NCI-H1436 (cell line): ENCODE measurements at places on chromosomes 13 and 19.

- DNase-seq: no peak
Measured at GRCh38 chr13:41546372-41547190, 89.2 kb downstream of the RGCC start.

GRCh38 chr13:44024167-44024845, 144.6 kb downstream of the LACC1 start:
- no peak for DNase-seq

- no peak for DNase-seq
Measured at GRCh38 chr13:74920361-74920760, 561.6 kb downstream of the TBC1D4 start.

DNA sequence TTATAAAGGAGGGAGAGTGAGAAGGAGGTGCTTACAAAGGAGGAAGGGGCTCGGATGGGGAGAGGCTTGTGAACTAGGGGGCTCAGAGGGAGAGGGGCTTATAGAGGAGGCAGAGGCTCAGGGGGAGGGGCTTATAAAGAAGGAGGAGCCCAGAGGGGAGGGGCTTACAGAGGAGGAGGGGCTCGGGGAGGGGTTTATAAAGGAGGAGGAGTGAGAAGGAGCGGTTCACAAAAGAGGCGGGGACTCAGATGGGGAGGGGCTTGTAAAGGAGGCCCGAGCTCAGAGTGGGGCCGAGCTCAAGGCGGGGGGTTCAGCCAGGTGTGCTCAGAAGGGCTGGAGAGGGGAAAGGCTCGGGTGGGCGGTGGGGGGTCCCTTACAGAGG, 500 bp downstream of the SMIM24 start:
- no peak for DNase-seq

DNA sequence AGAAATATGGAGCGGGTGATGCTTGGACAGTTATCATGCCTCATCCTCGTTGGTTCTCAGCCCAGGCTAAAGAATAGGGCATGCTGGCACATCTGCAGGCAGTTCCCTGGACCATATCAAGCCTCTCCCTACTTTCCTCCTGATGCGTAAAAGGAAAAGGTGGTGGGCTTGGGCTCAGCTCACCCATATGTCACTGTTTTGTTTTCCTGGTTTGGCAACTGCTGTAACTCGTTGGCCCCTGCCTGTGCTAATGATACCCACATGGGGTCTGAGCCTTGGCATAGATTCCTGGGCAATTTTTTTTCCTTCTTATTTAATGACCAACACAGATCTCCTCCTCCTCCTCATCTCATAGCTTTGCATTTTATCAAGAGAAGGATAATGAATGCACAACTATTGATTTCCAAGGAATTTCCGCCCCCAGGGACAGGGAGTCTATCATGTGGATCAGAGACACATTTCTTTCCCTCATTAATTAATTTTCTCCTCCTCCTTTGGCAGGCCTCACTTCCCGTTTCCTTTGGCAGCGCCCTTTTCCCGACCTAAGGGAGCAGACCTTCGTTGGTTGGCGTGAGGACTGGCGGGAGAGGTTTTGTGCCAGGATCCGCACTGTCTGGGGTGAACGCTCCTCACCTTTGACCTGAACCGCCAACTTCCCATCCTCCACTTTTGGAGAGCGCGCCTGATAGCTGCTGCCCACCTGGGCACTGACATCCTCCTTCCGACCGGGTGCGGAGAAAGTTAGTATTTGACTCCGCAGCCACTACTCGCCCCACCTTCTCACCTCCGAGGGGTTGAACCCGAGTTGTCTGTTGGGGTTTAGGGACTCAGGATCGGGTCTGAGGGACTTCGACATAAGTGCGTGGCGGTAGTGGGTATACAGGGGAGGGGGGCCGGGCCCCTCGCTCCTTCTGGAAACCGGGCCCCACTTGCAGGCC, 3.4 kb upstream of the POU4F1 start:
- DNase-seq: no peak

- DNase-seq: no peak
Measured at GRCh38 chr19:45554481-45554880, 30.1 kb downstream of the OPA3 start.

- DNase-seq: no peak
Measured at GRCh38 chr13:66528180-66528579, 702.0 kb downstream of the PCDH9 start.

GRCh38 chr19:18000915-18001776, 6.8 kb upstream of the ARRDC2 start:
- DNase-seq: peak; percentile 56

GRCh38 chr13:41387576-41387975, 69.8 kb upstream of the RGCC start:
- no peak for DNase-seq

DNA sequence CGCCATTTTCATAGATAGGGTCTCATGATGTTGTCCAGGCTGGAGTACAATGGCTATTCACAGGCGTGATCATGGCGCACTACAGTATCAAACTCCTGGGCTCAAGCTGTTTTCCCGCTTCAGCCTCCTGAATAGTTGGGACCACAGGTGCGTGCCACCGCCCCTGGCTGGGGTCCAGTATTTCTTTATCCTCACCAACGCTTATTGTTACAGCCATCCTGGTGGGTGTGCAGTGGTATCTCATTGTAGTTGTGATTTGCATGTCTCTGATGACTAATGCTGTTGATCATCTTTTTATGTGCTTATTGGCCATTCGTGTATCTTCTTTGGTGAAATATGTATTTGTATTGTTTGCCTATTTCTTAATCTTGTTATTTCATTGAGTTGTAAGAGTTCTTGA, 49.0 kb downstream of the SIPA1L3 start:
- no peak for DNase-seq

GRCh38 chr19:33486936-33487811, 34.4 kb downstream of the PEPD start:
- no peak for DNase-seq

- no peak for DNase-seq
Measured at GRCh38 chr19:11887611-11888531, at the start of gene ZNF69. Gene ZNF69, plus strand, starts transcription at chr19:11887782. Its CDS starts 142 bp downstream, at chr19:11887924.

DNA sequence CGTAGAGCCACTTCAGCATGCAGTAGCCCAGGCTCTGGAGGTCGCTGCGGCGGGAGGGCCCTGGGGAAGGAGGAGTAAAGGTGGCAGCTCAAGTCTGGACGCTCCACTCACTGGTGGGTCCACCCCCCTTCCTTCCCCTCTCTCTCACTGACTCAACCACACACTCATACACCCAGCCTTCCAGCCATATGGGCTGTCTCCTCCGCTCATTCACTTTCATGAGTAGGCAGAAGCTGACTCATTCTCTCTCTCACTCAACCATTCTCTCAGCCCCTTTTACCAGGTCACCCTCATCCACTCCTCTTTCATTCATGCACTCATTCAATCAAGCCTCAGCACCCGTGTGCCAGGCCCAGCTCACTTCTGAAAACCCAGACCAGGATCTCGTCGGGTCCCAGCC, 27.5 kb upstream of the SIGLEC11 start:
- DNase-seq: no peak

GRCh38 chr19:51030631-51031030, 4.2 kb downstream of the KLK12 start:
- no peak for DNase-seq

- no peak for DNase-seq
Measured at GRCh38 chr19:51027126-51027806, 850 bp upstream of the KLK11 start.

DNA sequence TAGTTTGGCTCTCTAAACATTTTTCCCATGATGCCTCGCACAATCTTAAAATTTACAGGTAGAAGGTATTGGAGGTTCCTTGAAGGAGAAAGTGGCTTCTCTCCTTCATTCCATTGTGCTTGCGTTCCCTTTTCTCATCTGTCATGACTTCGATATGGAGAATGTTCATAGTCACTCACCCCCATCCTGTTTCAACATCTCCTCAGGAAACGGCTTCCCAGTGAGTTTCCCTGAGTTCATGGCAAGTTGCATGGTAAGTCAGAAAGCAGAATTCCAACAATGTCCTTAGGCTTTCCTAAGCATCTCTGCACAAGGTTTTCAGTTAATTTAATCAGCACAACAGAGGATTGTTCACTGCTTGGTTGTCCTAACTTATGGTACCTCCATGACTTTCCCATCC, 581.8 kb upstream of the SLITRK5 start:
- no peak for DNase-seq

DNA sequence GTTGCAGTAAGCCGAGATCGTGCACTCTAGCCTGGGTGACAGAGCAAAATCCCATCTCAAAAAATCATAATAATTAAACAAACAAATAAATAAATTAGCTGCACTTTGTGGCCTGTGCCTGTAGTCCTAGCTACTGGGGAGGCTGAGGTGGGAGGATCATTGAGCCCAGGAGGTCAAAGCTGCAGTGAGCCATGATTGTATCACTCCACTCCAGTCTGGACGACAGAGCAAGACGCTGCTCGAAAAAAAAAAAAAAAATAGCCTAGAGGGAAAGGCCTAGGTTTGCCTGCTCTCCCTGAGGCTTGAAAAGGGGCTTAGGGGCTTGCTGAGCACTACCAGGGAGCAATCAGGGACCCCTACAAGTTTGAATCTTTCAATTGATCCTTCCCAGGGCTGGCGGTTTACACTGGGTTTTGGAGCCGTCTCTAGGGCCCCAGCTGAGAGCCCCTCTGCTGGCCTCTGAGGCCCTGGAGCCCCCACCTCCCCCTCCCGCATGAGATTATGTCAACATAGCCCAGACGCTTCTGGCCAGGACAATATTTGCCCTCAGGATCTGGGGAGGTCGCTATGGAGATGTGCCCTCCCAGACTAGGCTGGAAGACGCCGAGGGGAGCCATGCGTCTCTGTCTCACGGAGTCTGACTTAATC, 10.4 kb upstream of the GIPR start:
- no peak for DNase-seq

GRCh38 chr13:26255115-26255514, 1.2 kb downstream of the CDK8 start:
- DNase-seq: no peak

GRCh38 chr19:10037809-10038208, 24.5 kb downstream of the RDH8 start:
- DNase-seq: no peak

- no peak for DNase-seq
Measured at GRCh38 chr19:52664461-52664860, 26.3 kb upstream of the ZNF83 start.

- no peak for DNase-seq
Measured at GRCh38 chr19:5048727-5049553, 80.0 kb downstream of the KDM4B start.

GRCh38 chr19:38949580-38950367, 19.0 kb downstream of the MRPS12 start:
- no peak for DNase-seq

- DNase-seq: no peak
Measured at GRCh38 chr13:97986835-97987234, 33.4 kb downstream of the IPO5 start.

DNA sequence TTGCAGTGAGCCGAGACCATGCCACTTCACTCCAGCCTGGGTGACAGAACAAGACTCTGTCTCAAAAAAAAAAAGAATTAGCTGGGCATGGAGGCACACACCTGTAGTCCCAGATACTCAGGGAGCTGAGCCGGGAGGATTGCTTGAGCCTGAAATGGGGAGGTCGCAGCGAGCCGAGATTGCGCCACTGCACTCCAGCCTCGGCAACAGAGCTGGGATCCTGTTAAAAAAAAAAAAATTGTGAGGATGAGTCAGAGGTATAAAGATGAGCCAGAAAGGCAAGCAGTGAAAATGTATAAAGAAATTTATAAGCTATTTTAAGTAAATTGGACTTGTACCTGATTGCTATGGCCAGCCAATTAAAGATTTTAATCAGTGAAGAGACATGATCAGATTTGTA, 21.1 kb downstream of the KBTBD6 start:
- DNase-seq: no peak

DNA sequence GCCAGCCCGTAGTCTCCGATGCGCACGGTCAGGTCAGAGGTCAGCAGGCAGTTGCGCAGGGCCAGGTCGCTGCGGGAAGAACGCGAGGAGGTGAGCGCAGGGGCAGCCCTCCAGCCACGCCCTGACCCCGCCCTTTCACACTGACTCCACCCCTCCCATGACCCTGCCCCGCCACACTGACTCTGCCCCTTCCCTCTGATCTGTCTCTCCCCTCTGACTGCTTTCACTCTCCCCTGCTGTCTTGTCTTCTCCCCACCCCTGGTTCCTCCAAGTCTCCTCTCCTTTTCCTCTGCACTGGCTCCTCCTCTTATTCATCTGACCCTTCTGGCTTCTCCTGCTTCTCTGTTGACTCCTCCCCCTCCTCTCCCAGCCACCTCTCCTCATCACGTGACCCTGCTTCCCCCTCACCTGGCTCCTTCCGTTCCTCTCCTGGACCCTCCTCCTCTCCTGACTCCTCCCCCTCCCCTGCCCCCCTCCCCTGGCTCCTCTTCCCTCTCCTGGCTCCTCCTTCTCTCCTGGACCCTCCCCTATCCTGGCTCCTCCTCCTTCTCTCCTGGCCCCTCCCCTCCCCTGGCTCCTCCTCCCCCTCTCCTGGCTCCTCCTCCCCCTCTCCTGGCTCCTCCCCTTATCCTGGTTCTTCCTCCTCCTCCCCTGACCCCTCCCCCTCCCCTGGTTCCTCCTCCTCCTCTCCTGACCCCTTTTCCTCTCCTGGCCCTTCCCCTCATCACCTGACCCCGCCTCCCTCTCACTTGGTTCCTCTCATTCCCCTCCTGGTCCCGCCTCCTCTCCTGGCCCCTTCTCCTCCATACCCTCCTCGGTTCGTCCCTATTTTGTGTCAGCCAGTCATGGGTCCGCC, 9.9 kb downstream of the LMTK3 start:
- peak; percentile 100 for DNase-seq

- DNase-seq: no peak
Measured at GRCh38 chr13:94829837-94830365, 117.6 kb upstream of the SOX21 start.

GRCh38 chr13:94056362-94056990, 423.0 kb downstream of the DCT start:
- DNase-seq: no peak

DNA sequence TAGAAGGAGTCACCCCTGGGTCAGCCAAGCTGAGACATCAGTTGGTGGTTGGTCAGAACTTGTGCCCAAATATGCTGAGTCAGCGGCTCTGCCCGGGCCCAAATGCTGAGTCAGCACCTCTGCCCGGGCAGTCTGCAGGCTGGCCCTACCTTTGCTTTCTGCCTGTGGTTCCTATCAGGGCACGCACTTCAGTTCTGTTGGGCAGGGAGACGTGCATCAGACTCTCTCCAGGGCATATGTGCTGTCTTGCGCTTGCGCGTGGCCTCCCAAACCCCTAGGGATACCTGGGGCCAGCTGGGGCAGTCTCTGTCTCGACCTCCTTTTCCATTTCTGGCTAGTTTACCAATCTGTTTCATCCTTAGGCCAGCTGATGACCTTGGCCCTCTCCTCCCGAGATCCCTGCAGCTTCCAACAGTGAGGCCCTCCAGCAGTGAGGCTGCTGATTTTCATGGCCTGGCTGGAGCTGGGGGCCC, 24.4 kb upstream of the LDLR start:
- no peak for DNase-seq
